Stimulated activated CD8-positive, alpha-beta memory T cell treated with anti-CD3 and anti-CD28 coated beads, Interleukin-15, amount 100 ng/mL, for 24 hours (primary cell): ENCODE measurements at places on chromosomes 7 and 10.

- DNase-seq, result no peak
Observed at GRCh38 chr10:50554376-50554994, 69.3 kb downstream of the SGMS1 start.

DNA sequence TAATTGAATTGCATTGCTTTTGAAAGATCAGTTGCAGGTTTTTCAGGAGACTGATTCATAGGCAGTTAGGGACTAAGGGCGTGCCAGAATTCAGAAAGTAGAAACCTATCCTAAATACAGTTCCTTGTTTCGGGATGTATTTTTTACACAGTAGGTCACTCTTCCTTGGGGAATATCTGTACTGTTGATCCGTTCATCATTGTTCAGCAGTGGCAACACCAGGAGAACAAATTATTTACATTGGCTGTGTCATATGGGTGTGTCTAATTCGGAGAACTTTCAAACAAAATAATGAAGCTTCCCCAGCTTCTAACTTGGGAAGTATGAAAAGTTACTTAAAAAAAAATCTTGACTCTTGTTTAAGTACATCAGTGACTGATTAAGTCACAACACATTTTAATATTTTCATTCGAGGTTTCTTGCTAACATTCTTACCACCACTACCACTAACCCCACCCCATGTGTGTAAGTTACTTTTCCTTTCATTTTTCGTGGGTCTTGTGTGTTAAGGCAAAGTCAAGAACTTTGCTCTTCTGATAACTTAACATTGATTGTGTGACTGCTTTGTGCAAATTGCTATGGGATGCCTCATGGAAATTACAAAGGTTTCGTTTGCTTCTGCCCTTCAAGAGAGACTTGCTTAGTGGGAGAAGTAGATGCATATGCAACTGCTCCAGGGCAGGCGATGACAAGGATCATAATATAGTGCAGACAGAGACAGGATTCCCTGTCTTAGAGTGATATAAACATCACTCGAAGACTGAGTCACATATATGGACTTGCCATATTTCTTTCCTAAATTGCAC is 43.8 kb upstream of the RPA3 start:
- no peak for DNase-seq

DNA sequence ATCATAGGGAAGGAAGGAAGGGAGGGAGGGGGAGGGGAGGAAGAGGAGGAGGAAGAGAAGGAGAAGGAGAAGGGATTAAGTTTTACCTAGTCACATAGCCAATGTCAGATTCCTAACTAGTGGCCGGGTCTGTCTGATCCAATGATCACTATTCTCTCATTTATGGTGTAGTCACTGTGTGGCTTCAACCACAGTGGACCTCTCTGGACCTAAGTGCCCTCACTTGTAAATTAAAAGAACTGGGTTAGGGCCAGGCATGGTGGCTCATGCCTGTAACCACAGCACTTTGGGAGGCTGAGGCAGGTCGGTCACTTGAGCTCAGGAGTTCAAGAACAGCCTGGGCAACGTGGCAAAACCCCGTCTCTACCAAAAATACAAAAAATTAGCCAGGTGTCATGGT is 6.6 kb upstream of the SERPINE1 start:
- DNase-seq, result no peak

GRCh38 chr10:19651549-19651948 is 164.7 kb upstream of the PLXDC2 start:
- no peak for DNase-seq

- no peak for DNase-seq
Observed at GRCh38 chr7:76272851-76273497, 29.5 kb upstream of the HSPB1 start.

GRCh38 chr10:28577506-28577905 is 44.6 kb downstream of the WAC start:
- DNase-seq, result no peak

- DNase-seq, result no peak
Observed at GRCh38 chr10:97029271-97029670, 156.5 kb downstream of the SLIT1 start.

DNA sequence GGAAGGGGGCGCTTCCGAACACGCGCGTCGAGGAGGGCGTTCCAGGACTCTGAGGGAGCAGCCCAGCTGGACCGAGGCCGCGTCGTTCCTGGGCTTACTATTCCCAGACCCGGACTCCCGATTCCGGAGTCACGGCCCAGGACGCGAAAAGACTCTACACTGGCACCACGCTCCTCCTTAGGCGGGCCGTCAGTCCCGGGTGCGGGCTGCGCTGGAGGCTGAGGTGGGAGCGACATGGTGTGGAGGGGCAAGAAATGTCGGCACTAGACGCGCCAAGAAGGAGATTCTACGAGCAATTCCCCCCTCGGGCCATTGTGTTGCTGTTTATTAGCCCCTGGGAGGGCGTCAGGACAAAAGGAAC is 584 bp upstream of the RUNDC3B start:
- no peak for DNase-seq

DNA sequence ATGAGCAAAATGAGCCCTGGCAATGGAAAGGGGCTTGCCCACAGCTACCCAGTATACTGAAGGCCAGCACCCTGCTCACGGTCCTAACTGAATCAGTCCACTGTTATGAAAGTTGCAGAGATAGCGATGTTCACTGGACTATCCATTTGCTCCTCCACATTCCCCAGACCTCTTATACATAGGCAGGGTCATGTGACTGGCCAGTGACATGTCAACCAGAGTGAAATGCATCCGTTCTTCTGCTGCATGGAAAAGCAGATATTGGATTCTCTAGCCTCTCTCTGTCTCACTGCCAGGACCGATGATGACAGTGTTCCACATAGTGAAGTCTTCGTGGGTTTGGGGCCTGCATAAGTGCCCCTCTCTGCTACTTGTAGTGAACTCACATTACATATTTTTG is 503.4 kb downstream of the RPS24 start:
- no peak for DNase-seq

GRCh38 chr10:18321371-18321770 is 181.1 kb downstream of the CACNB2 start:
- DNase-seq, result no peak

DNA sequence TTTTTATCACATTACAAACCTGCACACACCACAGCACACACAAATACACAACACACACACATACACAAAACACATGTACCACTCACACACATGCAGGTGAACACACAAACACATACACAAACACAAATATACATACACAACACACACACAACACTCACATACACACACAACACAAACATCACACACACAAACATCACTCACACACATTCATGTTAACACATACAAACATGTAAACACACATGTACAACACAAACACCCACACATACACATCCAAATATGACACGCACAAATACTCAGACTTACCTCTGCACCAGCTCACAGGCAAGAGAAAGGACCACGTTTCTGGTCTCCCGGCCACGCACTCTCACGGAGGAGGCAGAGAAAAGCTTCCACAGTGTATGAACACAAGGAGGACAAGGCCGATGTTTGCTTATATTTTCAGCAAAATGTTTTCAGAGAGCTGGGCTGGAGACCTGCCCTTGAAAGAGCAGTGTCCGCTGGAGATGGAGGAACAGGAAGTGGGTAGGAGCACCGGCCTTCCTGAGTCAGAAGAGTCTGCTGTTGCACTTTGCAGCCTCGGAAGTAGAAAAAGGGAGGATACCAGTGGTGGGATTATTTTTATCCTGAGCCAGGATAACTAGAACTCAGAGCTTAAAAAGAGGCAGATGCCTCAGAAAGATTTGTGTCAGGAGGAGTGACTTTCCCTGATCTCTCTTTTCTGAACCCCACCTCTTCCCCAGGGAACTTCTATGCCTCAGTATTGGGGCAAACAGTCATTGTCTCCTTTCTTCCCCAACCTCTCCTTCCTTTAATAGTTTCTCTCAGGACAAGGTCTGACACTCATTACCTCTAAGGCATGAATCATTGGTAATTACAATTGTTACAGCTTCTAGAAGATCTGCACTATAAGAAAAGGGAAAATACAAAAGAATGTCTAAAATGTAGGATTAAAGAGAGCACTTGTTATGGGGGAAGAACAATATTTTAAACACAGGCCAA is at the start of gene GIMAP6:
Gene GIMAP6, minus strand, starts transcription at position 520 of the 999 bp plus-strand sequence. CDS start 2,243 bp downstream, outside the sequence.
- DNase-seq, result peak; percentile 11

DNA sequence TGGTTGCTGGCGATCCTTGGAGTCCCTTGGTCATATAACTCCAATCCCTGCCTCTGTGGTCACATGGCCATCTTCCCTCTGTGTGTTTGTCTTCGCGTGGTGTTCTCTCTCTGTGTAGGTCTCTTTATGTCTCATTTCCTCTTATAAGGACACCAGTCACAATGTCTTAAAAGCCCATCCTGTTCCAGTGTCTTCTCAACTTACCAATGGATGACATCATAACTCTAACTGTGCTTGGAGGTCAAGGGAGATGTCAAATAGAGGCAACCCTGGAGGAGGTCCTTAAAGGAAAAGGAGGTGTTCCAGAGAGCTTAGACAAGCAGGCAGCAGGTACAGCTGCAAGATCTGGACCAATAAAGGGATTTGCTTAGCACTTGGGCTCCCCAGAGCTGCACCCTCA is 143.0 kb downstream of the BUB3 start:
- DNase-seq, result no peak

- no peak for DNase-seq
Observed at GRCh38 chr7:2165239-2165609, 67.5 kb downstream of the MAD1L1 start.

- DNase-seq, result no peak
Observed at GRCh38 chr7:105007298-105007697, 6.7 kb upstream of the KMT2E start.

DNA sequence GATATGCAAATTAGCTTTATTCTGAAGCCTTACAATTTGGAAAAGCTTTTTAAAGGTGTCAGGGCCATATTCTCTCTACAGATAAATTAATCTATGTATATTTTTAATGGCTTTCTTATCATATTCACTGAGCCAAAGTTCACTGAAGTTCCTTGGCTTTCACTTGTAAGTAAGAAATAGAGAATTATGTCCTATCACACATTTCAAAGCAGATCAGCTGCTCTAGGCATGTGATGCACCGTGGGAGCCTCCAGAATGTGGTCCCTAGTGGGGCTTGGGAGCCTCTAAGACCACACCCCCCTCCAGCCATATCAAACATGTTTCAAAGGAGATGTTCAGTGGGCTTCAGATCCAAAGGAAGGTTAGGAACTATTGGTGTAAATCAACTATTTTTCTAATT is 51.5 kb downstream of the LAMB4 start:
- DNase-seq, result no peak

DNA sequence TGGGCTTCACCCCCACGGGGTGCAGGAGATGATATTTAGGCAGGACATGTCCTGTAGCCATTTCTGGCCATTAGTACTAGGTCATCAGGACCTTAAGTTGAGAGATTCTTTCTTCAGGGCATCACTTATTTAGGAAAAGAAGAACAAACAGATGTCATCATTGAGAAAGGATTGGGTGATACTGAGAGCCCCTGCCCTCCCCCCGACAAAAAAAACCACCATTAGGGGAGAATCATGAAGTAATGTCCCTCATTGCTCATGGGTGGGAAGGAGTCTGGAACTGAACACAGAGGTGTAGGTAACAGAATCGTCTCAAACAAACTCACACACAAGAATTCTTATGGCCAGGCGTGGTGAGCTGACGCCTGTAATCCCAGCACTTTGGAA is 6.4 kb upstream of the ORAI2 start:
- no peak for DNase-seq

DNA sequence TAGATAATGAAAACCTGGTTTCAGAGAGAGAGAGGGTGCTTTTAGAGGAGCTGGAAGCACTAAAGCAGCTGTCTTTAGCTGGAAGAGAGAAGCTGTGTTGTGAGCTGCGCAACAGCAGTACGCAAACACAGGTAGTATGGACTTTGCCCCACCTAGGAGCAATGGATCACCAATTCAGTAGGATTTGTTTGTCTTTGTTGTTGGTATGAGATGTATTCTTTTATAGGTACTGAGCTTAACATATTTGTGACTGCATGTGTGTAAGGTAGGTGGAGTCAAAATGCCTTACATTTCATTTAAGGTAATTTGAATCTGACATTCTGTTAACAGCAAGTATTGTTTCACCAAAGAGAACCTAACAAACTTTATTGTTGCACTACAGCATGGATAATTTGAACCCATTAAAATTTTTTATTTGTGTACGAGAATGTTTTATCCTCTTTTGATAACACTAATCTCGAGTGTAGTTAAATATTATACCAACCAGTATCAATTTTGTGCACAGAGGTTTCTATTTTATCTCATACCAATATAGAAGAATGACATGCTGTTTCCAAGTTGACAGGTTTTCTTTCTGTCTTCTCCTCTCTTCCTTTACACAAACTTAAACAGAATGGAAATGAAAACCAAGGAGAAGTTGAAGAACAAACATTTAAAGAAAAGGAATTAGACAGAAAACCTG is 92.1 kb downstream of the CYP51A1 start:
- no peak for DNase-seq

DNA sequence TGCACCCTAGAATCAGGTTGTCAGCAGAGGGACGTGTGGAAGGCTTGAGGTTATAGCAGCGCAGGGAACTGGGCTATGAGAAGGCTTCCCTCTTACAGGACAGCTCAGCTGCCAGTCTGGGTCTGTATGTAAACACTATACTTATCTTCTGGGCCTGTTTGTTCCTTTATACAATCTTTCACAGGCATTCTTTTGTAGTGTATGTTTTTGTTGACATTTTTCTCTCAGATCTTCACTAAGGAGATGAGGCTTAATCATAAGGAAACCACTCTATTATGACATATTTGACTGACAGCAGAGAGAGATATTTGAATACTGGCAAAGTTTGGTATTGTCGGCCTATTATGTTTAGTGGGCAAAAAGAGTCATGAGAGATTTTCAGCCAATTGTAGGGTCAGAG is 929 bp downstream of the GBF1 start:
- DNase-seq, result no peak

DNA sequence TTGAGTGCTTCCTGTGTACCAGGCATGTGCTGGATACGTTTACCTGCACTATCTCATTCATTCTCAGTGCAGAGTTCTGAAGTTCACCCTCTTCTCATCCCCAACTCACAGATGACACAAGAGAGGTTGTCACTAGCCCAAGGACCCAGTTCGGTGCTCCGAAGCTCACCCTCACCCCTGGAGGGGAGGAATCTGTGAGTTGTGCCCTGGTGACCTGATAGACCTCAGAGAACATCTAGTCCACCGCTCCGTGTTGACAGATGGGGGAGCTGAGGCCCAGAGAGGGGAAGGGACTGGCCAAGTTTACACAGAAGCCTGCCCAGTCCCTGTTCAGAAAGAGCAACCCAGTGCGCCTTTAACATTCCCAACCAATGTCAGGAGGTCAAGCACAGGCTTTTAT is 44.8 kb upstream of the EMX2 start:
- DNase-seq, result no peak

DNA sequence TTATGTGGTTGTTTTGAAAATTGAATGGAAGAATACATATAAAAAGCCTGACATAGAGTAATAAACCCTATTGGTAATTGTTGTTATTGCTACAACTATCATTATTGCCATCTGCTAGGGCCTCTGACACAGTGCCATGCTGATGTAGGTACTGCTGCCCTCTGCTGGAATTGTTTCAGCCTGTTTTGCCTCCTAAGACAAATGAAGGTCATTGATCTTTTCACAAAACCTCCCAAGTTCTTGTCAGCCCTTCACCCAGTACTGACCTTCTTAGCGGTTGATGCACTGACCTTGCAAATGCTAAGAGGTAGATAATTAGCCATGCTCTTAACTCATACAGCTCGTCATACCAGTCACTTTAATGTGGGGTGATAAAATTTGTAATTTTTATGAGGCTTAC is 975.2 kb downstream of the SORCS1 start:
- no peak for DNase-seq

GRCh38 chr10:51602326-51602725 is 97.1 kb downstream of the CSTF2T start:
- no peak for DNase-seq
